ENCODE measurements at places on chromosomes 12 and 14. TPM values are rescaled to one million over a fixed set of nuclear protein-coding genes. Genes with fewer than 3 reads are reported as not detected.

GRCh38 chr14:92309968-92310530 is 12.9 kb upstream of the SLC24A4 start:
- DNase-seq, result peak; percentile 31

GRCh38 chr14:51516706-51517395 is 134.9 kb upstream of the FRMD6 start:
- no peak for DNase-seq

- no peak for DNase-seq
Observed at GRCh38 chr12:31631023-31631724, 28.3 kb upstream of the ETFBKMT start.

NXPH4 gene
- 0.49 TPM for total RNA-seq

KRT6C gene
- total RNA-seq, result not detected

NID2 gene
- not detected for total RNA-seq
